Activated CD4-positive, alpha-beta memory T cell treated with anti-CD3 and anti-CD28 coated beads, Interleukin-2, amount 10 ng/mL, durations not matched to agents 7 days and 5 days (primary cell): ENCODE measurements at places on chromosomes 4 and X. TPM values are rescaled to one million over a fixed set of nuclear protein-coding genes. Genes with fewer than 3 reads are reported as not detected.

DNA sequence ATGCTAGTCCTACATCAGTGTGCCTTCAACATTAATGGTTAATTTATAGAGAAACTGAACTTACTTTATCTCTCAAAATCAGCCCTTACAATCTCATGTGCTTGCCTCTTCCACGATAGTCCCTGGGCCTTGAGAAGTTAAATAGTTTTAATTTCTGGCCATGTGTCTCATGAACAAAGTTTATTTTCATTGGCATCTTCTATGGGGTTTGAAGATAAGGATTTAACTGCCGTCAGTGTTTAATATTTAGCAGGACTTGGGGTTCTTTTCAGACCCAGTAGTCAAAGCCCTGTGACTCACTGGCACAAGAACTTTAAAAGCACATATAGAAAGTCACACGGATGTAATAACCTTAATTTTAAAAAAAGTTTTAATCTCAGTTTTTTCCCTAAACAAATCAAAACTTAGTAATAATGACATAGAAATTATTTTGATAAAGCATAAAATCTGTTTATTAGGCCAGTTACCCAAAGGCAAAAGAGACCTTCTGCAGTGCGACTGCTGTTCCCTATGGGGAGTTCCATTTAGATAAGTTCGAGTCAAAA lies 10.1 kb upstream of the MPP1 start:
- no peak for DNase-seq

GRCh38 chr4:18735740-18736268 lies 714.2 kb upstream of the LCORL start:
- no peak for DNase-seq

DNA sequence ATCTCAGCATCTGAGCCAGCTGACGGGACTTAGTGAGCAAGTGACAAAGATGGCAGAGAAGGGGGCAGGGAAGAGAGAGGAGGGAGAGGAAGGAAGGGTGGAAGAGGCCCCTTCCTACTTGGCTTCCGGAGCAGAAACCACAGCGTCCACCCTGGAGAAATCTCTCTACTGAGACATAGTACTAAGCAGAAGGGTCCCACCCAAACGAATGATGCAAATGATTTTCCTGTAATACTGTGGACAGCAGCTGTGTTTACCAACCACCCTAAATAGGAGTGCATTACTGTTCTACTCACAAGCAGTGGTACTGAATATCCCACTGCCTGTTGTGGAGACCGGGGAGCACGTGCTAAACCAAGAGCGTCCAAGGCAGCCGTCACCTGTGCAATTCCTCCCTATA lies 29.4 kb downstream of the DTHD1 start:
- DNase-seq, result peak; percentile 48

DNA sequence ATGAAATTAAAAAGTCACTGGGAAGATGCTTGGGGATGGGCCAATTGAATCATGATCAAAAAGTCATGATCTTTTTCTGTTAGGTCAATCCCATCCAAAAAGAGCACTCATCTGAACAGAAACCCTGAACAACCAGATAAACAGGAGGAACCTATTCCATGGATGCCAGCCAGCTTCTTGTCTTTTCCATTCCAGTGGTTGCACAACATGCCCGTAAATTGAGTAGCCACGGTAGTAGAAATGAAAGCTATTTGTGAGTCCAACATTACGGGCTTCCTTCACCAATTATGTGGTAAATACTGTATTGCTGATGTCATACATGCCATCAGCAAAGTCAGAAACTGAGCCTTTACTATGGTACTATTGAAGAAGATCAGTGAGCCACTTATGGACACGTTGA lies 982.4 kb upstream of the HS3ST1 start:
- DNase-seq, result no peak

DNA sequence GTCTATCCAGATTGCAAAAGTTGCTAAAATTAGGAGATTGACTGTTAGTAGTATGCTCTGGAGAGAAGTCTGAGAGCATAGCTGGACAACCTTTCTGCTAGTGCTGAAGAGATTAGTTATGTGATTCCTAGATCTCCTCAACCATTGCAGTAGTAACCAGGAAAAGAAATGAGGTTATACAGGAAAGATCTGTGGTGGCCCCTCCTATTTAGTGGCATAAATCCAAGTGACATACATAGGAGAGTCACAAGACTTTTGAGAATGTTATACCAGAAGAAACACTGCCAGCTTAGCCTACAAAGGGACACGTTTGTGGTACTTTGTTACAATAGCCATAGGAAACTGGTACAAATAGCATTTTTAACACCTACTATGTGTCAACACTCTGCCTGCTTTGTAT lies 105.2 kb downstream of the ATP10D start:
- no peak for DNase-seq

DNA sequence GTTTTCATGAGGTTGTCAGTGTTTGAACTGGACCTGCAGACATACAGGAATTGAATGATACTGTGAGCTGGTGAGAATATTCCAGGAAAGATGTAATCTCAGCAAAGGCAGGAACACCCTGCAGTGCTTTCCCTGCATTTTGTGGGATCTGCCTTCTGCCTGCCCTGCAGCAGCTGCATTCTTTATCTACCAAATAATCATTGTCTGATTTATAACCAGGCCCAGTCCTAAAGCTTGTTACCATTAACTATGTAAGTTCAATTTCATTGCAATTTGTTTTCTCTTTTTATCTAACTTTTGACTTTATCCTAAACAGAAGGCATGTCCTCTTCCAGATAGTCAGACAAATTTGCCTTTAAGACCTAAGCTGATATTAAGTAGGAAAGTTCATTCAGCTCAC lies 99.8 kb upstream of the NOCT start:
- no peak for DNase-seq

The TEC gene
- total RNA-seq, result 0.60 TPM

- DNase-seq, result no peak
Observed at GRCh38 chr4:34950926-34951325, 1293.4 kb downstream of the ARAP2 start.

DNA sequence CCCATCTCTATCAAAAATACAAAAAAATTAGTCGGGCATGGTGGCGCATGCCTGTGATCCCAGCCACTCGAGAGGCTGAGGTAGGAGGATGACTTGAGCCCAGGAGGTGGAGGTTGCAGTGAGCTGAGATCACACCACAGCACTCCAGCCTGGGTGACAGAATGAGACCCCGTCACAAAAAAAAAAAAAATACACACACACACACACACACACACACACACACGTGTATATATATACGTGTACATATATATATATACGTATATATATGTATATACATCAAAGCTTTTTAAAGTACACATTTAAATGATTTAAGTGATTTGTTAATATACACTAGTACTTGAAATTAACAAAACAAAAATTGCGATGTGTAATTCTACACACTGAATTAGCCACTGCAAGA lies 6.0 kb downstream of the FBXW7 start:
- no peak for DNase-seq

GRCh38 chrX:134632355-134632754 lies 25.9 kb downstream of the PLAC1 start:
- DNase-seq, result no peak

- no peak for DNase-seq
Observed at GRCh38 chr4:30600246-30601017, 119.7 kb upstream of the PCDH7 start.

- no peak for DNase-seq
Observed at GRCh38 chr4:98444371-98444770, 183.2 kb downstream of the RAP1GDS1 start.

The SPANXA2 gene
- total RNA-seq, result not detected

The CDS1 gene
- 0.33 TPM for total RNA-seq

DNA sequence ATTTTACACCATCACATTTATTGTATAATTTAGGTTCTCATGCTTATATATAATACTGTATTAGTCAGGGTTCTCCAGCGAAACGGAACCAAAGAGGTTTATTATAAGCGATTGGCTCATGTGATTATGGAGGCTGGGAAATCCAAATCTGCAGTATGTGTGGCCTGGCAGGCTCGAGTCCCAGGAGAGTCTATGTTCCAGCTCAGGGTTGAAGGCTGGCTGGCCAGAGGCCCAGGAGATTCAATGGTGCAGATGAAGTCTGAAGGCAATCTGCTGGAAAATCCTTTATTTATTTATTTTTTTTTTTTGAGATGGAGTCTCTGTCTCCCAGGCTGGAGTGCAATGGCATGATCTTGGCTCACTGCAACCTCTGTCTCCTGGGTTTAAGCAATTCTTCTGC lies 63.0 kb upstream of the WDFY3 start:
- no peak for DNase-seq

The SEPSECS gene
- total RNA-seq, result 15.2 TPM

The ACSL1 gene
- 16.1 TPM for total RNA-seq

DNA sequence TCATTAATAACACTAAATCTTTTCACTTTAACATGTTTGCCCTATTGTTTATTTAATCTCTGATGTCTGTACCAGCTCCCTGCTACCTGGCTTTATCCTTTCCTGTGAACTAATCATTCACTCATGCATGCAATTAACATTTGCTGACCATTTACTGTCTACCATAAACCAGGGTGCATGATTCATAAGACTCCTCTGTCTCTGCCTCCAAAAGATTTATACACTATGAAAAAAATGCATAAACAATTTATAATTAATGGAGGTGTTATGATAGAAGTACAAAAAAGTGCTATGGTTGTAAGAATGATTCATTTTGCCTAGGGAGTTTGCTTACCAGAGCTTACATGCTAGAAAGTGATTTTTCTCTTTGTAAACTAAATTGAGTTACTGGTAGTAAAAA lies 24.5 kb upstream of the CPEB2 start:
- no peak for DNase-seq

The PGAM4 gene
- 0.43 TPM for total RNA-seq

The ANK2 gene
- 1.5 TPM for total RNA-seq

GRCh38 chr4:138414202-138414601 lies 172.1 kb upstream of the SLC7A11 start:
- DNase-seq, result no peak

GRCh38 chr4:57911203-57911602 lies 801.0 kb upstream of the IGFBP7 start:
- DNase-seq, result no peak

GRCh38 chr4:150744570-150744969 lies 162.6 kb downstream of the MAB21L2 start:
- no peak for DNase-seq

The TAB3 gene
- total RNA-seq, result 20.8 TPM

DNA sequence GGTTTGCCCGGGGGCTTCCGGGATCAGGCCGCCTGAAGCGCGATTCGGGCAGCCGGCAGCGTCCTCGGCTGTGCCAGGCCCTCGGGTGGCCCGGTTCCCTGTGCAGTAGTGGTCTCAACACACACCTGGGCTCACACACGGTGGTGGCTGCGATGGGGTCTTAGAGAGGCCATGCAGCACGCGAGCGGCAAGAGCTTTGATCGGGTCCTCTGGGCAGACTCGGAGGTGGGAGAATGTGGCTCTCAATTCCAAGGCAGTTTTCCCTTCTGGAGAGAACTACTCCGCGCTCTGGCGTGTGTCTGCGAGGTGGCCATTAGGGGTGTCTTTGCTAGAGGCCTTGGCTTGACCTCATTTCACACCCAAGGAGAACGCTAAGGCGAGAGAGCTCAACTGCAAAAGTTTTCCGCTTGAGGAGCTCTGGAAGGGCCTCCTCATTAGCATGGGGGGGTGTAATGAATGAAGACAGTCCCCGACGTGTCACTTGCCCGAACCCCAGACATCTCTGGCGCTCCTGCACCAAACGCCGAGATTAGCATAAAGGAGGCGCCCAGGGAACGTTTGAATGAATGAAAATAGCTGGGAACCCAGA lies 771 bp upstream of the RBPJ start:
- no peak for DNase-seq

DNA sequence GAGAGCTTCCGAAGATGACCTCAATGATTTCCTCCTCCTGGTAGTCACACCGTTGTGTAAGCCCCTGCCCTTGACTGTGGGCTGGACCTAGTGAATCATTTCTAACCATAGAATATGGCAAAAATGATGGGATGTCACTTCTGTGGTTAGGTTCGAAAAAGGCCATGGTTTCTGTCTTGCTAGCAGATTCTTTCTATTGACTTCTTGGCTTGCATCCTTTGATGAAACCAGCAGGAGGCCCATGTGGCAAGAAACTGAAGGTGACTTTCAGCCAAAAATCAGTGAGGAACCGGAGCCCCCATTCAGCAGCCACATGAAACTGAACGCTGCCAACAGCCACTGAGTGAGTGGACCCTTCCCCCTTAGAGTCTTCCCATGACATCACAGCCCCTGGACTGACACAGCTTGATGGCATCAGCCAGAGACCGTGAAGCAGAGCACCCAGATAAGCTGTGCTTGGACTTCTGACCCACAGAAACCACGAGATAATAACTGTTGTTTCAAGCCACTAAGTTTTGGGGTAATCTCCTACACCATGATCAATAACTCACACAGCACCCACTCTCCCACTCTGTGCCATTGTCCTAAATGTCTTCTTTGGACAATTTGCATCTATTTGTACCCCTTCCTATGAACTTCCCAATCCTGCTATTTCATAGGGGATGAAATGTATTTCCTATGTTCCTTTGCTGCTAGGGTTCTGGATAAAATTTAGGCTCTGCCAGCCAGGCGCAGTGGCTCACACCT lies 148.0 kb upstream of the STX18 start:
- DNase-seq, result peak; percentile 31

GRCh38 chr4:186918466-186918865 lies 194.8 kb upstream of the FAT1 start:
- no peak for DNase-seq

DNA sequence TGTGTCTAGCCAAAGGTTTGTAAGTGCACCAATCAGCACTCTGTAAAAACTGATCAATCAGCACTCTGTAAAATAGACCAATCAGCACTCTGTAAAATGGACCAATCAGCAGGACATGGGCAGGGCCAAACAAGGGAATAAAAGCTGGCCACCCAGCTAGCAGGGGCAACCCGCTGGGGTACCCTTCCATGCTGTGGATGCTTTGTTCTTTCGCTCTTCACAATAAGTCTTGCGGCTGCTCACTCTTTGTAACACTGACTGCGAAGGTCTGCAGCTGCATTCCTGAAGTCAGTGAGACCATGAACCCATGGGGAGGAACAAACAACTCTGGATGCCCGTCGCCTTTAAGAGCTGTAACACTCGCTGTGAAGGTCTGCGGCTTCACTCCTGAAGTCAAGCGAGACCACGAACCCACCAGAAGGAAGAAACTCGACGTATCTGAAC lies 14.3 kb downstream of the HNRNPDL start:
- no peak for DNase-seq

The SULT1B1 gene
- 3.7 TPM for total RNA-seq

DNA sequence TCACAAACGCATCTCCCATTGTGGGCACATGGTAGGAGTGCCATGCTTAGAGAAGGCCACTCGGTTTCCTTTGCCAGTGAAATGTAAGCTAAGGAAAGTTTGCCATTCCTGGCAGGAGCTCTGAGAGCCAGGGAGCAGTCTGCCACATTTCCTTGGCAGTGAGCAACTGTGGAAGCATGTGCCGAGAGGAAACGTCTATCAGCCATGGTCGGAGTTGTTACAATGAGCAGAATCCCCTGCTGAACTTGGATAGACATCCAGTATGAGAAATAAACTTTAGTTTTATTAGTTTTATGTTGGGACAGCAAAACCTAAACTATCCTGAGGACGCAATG lies 51.1 kb downstream of the ENOPH1 start:
- DNase-seq, result no peak

The DGKK gene
- total RNA-seq, result not detected

- DNase-seq, result no peak
Observed at GRCh38 chr4:125254106-125254505, 60.6 kb upstream of the FAT4 start.
